Thyroid gland (tissue), 4 donors: ENCODE measurements at places on chromosomes 2 and 18.
A peak's percentile ranks its signal among the peaks of the same experiment; 100 is the strongest.

GRCh38 chr2:207630491-207630890, 5.3 kb upstream of the METTL21A start:
- H3K27ac ChIP-seq: no peak overlapping the region
- DNase-seq: no peak
- no peaks in the 10 kb centered on the region for H3K36me3 ChIP-seq
- no peaks in the 10 kb centered on the region for H3K27me3 ChIP-seq

DNA sequence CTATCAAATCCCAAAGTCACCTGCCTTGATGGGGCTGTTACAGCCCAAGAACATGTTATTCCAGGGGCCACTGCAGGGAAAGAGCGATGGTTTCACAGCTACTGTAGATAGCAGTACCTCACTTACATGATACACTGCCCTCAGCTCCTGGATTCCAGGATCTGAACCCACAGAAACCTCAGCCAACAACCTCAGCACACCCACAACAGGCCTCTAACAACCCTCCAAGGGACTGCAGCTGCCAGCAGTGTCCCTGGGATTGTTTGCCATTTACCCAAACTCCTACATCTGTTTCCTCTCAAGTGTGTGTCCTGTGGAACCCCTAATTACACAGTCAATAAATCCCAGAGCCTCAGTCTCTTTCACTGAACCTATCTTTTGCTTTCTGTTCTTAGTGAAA, 28.2 kb downstream of the OSBPL1A start:
- no peak for DNase-seq
- no peak overlapping the region for H3K27ac ChIP-seq
- no peak overlapping the region for H3K4me3 ChIP-seq

DNA sequence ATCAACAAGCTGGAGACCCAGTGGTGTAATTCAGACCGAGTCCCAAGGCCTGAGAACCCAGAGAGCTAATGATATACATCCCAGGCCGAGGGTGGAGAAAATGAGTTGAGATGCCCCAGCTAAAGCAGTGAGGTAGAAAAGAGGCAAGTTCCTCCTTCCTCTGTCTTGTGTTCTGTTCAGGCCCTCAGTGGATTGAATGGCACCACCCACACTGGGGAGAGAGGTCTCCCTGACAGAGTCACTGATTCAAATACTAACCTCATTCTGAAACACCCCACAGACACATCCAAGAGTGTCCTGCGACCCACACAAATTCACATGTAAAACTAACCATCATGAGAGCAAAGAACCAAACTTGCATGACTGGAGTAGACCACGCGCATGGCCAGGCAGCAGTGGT, 215.3 kb downstream of the ANAPC1 start:
- DNase-seq: no peak
- H3K4me3 ChIP-seq: no peak overlapping the region
- peaks cover 39% of the 10 kb centered on the region for H3K4me1 ChIP-seq

DNA sequence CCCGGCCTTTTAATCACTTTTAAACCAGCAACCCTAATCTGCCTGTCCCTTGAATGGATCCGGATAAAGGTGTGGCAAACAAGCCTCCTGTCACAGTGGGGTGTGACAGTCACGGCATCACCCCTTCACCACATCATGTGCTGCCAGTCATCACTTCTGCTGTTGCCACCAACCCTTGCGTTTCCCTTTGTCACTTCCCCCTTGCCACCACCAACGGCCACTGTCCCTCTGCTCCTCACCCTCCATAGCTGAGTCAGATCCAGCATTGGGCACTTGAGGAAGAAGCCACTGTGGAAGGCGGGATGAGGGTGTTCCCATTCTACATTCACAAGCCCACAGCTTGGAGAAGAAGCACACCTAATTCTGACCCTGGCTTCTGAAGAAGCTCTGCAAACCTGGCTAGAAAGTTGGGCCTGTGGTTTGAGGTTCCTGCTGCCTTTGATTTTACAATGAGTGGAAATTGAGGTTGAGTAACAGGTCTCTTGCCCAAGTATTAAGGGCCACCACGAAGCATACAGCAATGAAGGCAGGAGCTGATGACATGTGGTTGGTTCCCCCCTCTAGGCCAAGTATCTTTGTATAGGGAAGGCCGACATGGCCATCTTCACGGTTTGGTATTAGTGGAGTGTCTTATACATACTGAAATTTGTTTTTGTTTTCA, 22.9 kb upstream of the DARS1 start:
- H3K27ac ChIP-seq: no peak overlapping the region
- H3K4me3 ChIP-seq: no peak overlapping the region
- no peaks in the 10 kb centered on the region for H3K27me3 ChIP-seq

GRCh38 chr2:154173164-154173563, 301.4 kb downstream of the GALNT13 start:
- no peaks in the 10 kb centered on the region for H3K36me3 ChIP-seq
- H3K4me1 ChIP-seq: no peaks in the 10 kb centered on the region
- no peaks in the 10 kb centered on the region for H3K27me3 ChIP-seq

DNA sequence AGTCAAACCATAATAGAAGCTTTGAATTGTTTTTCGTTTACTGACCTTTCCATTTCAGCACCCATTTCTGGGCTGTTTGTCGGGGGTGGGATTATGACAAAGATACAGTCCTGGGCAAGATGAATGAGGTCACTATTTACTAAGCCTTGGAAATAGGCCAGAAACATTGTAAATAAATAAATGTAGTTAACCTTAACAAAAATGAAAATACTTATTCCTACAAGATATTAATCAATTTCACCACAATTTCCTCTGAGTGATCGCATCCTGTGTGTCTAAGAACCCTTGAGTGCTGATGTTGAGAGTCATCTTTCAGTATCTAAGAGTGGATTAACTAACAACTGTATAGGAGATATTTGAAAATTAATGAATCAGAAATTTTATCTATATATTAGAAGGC, 14.0 kb downstream of the ITGA4 start:
- no peak overlapping the region for H3K4me3 ChIP-seq
- no peaks in the 10 kb centered on the region for H3K4me1 ChIP-seq
- H3K27me3 ChIP-seq: no peaks in the 10 kb centered on the region
- H3K36me3 ChIP-seq: no peaks in the 10 kb centered on the region

DNA sequence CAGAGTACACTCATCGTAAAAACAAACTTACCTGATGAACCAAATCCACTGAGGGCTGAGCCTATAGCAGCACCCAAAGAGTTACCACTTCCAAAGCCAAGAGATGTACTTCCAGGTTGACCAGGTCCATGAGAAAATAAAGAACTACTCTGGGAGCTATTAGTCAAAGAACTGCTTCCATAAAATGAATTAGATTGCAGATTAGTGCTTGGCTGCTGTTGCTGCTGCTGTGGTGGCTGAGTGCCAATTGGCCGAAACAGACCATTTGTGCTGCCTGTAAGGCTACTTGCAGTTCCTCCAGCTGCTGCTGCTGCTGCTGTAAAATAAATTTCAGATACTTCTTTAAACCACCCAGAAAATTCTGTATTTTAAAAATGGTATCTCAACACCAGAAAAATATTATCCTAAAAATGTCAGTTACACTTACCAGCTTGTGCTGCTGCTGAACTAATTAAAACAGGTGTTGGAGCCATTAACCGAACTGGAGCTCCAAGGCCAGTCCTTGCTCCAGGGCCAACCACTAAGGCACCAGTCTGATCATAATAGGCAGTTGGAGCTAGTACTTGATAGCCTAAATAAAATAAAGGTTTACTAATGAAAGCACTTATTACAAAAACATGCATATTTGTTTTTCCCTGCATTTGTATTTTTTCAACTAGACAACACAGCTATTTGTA, 58.1 kb upstream of the SDC1 start:
- no peak overlapping the region for H3K4me3 ChIP-seq
- no peak overlapping the region for H3K27ac ChIP-seq
- no peaks in the 10 kb centered on the region for H3K27me3 ChIP-seq
- H3K4me1 ChIP-seq: peaks cover 12% of the 10 kb centered on the region

DNA sequence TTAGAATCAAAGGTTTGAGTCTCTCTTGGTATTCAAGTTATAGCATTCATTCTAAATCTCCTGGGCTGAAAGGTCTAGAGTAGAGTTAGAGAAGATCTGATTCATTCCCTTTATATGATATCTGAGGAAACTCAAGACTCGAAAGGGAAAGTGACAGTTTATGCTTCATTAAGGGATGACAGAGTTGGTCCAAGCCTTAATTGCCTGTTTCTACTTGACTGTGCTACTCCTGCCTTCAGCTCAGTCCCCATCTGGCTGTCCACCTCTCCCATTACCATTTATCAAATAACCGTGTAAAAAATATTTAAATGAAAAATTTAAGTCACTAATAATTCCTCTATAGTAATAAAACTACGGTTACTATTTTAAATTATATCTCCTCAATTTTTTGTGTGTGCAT, 537.1 kb upstream of the MEX3C start:
- no peaks in the 10 kb centered on the region for H3K36me3 ChIP-seq
- DNase-seq: no peak
- H3K27me3 ChIP-seq: no peaks in the 10 kb centered on the region
- no peak overlapping the region for H3K4me3 ChIP-seq

DNA sequence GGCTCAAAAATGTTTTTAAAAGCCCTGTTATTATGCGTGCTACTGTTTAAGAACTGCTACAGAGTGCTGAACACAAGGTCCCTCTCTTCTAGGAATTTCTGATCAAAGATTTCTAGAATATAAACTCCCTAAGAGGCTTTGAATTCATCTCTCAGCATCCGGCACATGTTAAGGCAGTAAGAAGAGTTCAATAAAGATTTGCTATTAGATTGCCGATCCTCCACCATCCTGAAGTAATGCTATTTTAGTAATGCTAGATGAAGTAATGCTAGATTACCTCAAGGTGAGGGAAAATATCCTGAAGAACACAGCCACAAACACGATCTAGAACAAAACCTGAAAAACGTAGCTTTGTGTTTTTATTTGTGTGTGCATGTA, 949 bp upstream of the MYL12B start:
- peak overlapping the region; percentile 97 for H3K27ac ChIP-seq
- peaks cover 52% of the 10 kb centered on the region for H3K4me1 ChIP-seq
- no peak for DNase-seq

GRCh38 chr2:36606925-36607324, 9.0 kb upstream of the FEZ2 start:
- no peaks in the 10 kb centered on the region for H3K27me3 ChIP-seq
- no peak overlapping the region for H3K27ac ChIP-seq

- H3K36me3 ChIP-seq: no peaks in the 10 kb centered on the region
- no peak for DNase-seq
- H3K4me1 ChIP-seq: peaks cover 24% of the 10 kb centered on the region
Observed at GRCh38 chr18:904218-905090, at the start of gene ADCYAP1. Gene ADCYAP1, plus strand, starts transcription at chr18:904871. Its CDS starts 516 bp downstream, at chr18:905387.

GRCh38 chr2:113278742-113279139, at the start of gene PAX8:
Gene PAX8, minus strand, starts transcription at chr2:113278921. Its CDS starts 527 bp downstream, at chr2:113278394.
- H3K27me3 ChIP-seq: no peaks in the 10 kb centered on the region
- H3K4me3 ChIP-seq: peak within 1 kb of the TSS; percentile 73
- peaks cover 31% of the 10 kb centered on the region for H3K36me3 ChIP-seq
- peaks cover 41% of the 10 kb centered on the region for H3K4me1 ChIP-seq
- DNase-seq: peak; percentile 98

GRCh38 chr2:38505779-38506178, 96.9 kb downstream of the HNRNPLL start:
- no peaks in the 10 kb centered on the region for H3K36me3 ChIP-seq
- peaks cover 16% of the 10 kb centered on the region for H3K4me1 ChIP-seq
- H3K4me3 ChIP-seq: no peak overlapping the region
- peak; percentile 54 for DNase-seq
- no peak overlapping the region for H3K27ac ChIP-seq

DNA sequence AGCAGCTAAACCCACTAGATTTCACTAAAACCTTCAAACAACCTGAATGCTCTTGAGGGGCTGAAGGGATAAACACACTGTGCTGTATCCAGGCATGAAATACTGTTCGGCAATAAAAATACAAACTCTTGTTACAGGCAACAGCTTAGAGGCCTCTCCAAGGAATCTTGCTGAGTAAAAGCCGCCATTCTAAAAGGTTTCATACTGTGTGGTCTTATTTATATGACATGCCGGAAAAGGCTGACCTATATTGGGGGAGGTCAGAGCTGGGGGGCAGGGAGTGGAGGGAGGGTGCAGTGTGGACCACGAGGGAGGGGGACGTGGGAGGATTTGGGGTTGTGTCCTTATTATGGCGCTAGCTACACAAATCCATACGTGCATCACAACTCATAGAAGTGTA, 136.2 kb downstream of the MBP start:
- no peak overlapping the region for H3K4me3 ChIP-seq
- H3K27ac ChIP-seq: no peak overlapping the region
- no peaks in the 10 kb centered on the region for H3K36me3 ChIP-seq
- H3K27me3 ChIP-seq: no peaks in the 10 kb centered on the region

DNA sequence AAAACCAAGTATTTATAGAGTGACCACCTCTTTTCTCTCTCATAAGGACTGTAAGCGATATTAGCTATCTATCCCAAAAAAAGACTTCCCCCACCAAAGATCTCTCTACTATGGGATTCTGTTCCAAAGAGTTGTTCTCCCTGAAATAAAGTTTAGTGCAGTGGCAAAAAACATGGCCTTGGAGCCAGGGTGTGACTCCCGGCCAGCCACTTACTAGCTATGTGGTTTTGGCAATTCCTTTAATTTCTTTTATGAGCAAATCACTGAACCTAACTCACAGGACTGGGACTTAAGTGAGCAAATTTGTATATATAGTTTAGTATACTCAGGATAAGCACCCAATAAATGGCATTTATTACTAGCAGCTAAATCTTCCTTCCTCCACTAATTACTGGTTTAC, 42.6 kb downstream of the SESTD1 start:
- H3K27ac ChIP-seq: no peak overlapping the region
- no peaks in the 10 kb centered on the region for H3K4me1 ChIP-seq
- DNase-seq: no peak
- no peak overlapping the region for H3K4me3 ChIP-seq
- no peaks in the 10 kb centered on the region for H3K27me3 ChIP-seq

- peaks cover 19% of the 10 kb centered on the region for H3K36me3 ChIP-seq
- peak; percentile 79 for DNase-seq
- H3K27ac ChIP-seq: no peak overlapping the region
- H3K4me1 ChIP-seq: no peaks in the 10 kb centered on the region
- H3K4me3 ChIP-seq: no peak overlapping the region
Observed at GRCh38 chr2:69816923-69817542, 12.4 kb upstream of the GMCL1 start.

DNA sequence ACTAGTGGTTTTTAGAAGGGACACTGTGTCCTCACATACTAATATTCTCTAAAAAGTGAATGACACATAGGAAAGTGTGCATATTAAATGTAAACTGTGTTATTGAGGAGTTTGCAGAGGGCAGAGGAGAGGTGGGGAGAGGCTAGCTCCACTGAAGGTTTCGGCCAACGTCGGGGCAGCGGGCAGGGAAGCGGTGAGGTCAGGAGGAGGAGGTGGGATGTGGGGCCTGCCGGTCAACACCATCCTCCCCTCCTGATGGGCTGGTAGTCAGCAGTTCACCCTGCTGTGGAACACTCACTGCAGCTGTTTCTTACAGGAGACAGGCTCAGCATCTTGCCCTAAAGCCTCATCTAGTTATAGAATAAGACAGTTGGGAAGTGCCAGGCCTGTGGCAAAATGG, 74.2 kb downstream of the ARHGEF4 start:
- H3K27me3 ChIP-seq: no peaks in the 10 kb centered on the region
- H3K36me3 ChIP-seq: no peaks in the 10 kb centered on the region
- no peak overlapping the region for H3K4me3 ChIP-seq
- peaks cover 19% of the 10 kb centered on the region for H3K4me1 ChIP-seq
- peak overlapping the region; percentile 45 for H3K27ac ChIP-seq

DNA sequence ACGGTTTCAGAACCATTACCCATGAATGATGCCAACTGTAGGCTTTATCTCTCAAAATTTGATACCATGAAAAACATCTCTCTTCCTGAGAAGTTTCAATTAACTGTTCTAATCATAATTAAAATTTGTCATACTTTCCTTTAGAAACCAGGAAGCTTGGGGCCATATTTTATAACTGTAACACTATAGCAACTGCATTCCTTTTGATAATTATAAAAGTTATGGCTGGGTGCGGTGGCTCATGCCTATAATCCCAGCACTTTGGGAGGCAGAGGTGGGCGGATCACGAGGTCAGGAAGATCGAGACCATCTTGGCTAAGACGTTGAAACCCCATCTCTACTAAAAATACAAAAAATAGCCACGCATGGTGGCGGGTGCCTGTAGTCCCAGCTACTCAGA, 70.6 kb downstream of the DNAH7 start:
- no peak for DNase-seq
- no peak overlapping the region for H3K4me3 ChIP-seq
- no peak overlapping the region for H3K27ac ChIP-seq
